ENCODE measurements at places on chromosomes 6 and 20. TPM values are rescaled to one million over a fixed set of nuclear protein-coding genes. Genes with fewer than 3 reads are reported as not detected.

Gene SAMD10
- not detected for total RNA-seq

Gene DNAH8
- total RNA-seq = not detected

Gene TFAP2B
- not detected for total RNA-seq

Gene LY86
- not detected for total RNA-seq

Gene PNPLA1
- total RNA-seq = not detected

Gene ITPA
- total RNA-seq = 137 TPM

Gene ADGB
- not detected for total RNA-seq

Gene CFAP61
- 0.40 TPM for total RNA-seq

Gene HLA-DOA
- total RNA-seq = not detected

Gene TRIM38
- 2.0 TPM for total RNA-seq

Gene DEF6
- total RNA-seq = not detected

Gene ERGIC3
- 240 TPM for total RNA-seq
